Suppressor macrophage treated with lipopolysaccharide for 1 hour (primary cell): ENCODE measurements at places on chromosomes 3 and 15.
A peak's percentile ranks its signal among the peaks of the same experiment; 100 is the strongest.

DNA sequence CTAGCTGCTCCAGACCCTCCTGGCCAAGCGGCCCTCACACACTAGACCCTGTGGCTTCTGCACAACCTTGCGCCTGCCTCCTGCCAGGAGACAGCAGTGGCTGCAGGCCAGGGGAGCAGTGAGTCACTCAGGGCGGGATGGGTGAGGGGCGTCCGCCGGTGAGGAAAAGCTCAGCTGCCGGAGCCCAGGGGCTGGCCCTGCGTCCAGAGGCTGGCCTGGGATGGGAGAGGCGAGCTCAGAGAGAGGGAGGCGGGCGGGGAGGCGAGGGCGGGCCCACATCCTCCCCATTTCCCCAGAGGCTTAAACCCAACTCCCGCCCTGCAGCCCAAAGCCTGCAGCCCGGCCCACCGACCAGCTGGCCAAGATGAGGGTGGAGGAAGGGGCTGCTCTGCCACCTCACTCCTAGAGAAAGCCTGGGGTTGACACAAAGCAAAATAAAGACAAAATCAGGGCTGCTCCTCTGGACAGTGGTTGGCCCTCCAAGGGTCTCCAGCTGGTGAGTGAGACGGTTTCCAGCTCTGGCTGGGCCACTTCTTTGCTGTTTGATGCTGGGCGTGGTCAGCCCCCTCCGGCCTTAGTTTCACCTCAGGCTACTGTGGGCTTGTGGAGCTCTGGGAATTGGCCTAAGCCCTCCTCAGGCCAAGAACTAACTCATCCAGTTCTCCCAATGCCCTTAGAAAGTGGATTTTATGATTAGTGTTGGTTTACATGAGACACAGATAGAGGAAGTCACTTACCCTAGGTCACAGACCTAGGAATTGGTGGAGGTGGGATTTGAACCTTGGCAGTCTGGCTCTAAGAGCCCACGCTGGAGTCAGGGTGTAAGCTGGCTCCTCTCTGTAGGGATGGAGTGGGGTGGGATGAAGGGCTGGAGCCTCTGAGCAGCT, 50.6 kb downstream of the IQSEC1 start:
- no peak for DNase-seq

DNA sequence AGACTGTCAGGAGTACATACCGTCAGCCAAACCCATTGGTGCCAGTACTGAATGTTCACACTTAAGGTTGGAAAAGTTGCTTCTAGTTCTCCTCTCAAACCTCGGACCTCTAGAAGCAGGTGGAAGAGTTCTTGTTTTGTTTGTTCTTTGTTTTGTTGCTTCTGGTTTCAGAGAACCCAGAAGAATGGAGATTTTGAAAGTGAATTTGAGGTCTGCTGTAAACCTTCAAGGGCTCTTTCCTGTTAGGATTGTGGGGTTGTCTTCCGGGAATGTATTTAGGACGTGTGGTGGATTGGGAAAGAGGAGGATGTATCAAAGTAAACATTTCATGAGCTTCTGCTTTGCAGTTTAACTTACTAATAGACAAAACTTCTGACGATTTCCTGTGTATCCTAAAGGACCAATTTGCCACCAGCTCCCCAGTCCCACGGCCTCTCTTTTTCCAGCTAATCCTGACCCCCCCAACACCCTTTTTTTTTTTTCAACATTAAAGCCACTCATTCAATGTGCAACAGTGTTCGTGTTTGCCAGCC, 50.3 kb downstream of the FILIP1L start:
- no peak for DNase-seq

DNA sequence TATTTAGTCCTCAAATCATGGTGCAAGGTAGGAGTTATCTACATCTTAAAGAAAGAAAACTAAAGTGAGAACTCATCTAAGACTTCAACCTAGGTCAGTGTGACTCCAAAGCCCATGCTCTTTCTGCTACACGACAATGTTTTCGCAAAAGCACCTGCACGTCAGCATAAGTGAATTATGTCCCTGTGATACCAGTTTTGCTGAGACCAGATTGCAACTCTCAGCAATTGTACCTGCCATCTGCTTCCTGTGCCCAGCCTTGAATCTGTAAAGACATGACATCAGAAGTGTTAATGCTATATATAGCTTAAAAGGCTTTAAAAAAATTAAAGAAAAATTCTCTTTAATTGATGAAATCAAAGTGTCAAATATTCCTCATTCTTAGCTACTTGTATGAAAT, 43.4 kb downstream of the RETNLB start:
- no peak for DNase-seq

- DNase-seq: no peak
These were observed 208.6 kb downstream of the NFKBIZ start for GRCh38 chr3:102057781-102058421.

DNA sequence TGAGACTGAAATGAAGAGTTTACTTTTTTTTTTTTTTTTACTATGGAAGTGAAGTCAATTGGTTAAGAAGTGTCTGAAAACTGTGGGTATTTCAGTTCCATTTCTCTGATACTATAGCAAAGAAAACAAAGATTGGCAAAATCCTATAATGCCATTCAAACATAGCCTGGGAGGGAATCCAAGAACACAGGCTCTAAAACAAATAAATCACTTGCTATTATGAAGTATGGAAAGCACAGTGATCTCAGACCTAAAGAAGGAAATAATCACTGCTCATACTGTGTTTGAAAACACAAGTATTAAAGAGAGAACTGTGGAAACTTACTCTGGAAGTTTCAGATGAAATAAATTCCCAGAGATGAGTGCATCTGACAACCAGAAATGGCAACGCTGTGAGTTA, 12.0 kb downstream of the SAMMSON start:
- no peak for DNase-seq

DNA sequence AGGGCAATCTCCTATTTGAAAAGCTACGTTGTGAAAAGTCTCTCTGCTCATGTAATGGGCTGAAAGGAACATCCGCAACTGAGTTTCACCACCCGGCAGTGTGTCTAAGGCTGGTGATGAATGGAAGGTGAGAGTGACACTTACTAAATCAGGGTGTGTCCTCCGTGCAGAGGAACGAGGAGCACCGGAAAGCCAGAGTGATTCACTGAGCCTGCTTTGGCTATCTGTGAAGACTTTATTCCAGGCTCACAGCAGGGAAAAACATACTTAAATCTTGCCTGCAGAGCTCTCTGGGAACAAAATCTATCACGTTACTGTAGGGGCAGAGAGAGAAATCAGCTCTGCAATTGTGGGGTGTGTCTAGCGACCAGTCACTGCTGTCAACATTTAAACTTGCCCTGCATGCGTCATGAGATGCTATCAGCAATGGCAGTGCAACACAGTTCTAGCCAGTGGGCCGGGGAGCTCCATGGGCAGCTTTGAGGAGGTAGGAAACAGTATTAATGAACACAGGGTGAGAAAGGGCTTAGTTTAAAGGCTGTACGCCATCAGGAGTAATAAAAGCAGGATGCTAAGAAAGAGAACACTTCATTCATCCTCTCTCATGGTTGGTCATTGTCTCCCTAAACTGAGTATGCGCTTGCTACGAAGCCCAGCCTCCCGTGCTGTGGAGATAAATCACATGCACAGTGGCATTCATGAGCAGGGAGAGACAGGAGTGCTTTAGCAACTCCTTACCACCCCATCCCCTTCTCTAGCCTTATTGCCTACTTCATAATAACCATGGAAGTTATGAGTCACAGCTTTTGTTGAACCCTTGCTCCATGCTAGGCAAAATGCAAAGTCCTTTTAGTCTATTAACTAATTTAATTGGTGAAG, 542.7 kb upstream of the ADAMTS9 start:
- no peak for DNase-seq

DNA sequence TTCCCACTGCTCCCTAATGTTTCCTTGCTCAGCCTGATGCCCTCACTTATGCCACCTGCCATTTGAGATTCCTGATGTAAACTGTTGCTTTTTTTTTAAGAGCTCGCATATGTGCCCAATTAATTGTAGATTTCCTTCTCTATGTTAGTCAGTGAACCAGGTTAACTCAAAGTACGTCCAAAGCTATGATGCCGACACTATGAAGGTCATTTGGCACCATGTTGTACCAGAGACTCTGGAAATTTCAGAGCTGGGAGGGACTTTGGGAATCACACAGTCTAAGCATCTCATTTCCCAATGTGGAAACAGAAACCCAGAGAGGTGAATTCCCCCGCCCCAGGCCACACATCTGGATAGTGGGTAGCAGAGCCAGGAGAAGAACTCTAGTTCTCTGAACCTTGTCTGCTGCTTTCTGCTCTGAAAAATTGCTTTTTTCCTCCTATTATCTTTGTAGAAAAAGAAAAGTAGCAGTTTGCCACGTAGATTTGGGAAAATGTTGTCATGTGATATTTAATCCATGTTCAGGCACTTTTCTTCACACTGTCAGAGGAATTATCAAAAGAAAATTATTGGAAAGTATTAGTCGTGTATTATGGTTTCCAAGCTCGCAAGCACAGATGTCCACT, 38.5 kb upstream of the TNFAIP8L3 start:
- peak; percentile 64 for DNase-seq

DNA sequence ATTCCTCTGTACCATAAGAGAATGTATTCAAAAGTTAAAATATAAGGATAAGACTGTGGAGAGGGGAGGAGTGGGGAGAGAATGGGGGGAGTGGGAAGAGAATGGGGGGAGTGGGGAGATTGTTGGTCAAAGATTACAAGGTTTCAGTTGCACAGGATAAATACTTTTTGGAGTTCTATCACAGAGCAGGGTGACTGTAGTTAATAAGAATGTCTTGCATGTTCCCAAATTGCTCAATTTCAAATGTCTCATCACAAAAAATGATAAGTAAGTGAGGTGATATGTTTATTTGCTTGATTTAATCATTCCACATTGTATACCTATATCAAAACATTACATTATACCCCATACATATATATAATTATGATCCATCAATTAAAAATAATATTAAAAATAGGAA, 23.0 kb upstream of the MEF2A start:
- no peak for DNase-seq

GRCh38 chr3:143825513-143825912, 22.8 kb downstream of the SLC9A9 start:
- DNase-seq: peak; percentile 92

GRCh38 chr3:178203165-178203564, 333.1 kb upstream of the KCNMB2 start:
- DNase-seq: peak; percentile 90

DNA sequence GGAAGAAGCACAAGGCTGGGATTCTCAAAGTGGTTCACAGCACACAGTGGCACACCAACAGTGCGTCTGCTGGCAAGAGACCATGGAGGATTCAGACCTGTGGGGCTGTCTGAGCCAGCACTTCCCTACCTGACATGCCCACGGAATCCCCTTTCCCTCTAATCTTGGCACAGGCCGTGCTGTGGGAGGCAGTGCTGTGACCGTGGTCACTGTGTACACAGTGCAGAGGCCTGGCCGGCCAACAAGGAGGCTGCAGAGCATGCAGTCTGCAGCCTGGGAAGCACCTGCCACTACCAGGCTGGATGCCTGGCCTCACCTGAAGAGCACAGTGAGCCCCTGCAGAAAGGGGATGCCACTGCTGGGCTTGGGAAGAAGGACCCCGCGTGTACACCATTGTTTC, 301.0 kb upstream of the LYSMD4 start:
- DNase-seq: no peak

GRCh38 chr15:62879770-62880169, 162.8 kb upstream of the TPM1 start:
- DNase-seq: peak; percentile 32

- DNase-seq: no peak
These were observed 50.3 kb upstream of the ATP13A3 start for GRCh38 chr3:194536871-194537637.

GRCh38 chr3:151305060-151305774, 11.4 kb downstream of the GPR87 start:
- DNase-seq: no peak

DNA sequence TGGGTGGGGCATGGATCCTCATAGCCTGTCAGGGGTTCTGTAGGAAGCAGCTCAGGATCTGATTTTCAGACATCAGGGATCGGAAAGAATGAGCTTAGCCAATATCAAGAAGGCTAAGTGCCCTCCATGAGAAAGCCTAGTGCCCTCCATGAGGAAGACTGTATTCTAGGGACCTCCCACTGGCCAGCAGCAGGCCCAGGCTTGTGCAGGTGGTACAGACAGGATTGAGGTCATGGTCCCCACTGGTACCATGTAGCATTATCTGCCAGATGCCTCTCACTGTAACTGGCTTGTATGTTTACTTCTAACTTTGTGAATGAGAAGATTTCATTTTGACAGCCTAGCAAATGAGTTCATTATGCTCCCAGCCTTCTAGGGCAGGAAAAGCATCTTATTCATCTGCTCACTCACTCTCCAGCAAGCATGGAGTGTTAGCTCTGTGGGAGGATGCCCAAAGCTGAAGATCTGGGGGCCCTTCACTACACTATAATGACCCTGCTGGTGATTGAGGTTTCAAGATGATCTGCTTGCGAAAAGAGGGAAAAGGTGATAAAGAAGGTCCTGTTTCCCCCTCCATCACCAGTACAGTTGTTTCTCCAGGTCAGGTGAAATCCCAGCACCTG, 7.5 kb downstream of the EPHB1 start:
- DNase-seq: no peak

DNA sequence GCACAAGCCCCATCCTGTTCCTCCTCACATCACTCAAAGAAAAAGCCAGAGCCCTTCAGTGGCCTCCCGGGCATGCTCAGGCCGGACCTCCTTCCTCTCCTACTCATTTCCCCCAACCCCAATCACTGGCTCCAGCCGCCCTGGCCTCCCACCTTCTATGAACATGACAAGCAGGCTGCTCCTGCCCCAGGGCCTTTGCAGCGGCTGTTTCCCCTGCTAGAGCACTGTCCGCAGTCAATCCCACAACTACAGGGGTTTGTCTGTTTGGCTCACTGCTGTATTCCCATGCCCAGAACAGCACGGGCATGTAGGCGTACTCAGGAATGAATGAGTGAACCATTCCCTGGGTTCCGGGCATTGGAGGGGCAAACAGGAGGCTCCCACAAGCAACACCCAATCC, 139.8 kb upstream of the PRR20G start:
- no peak for DNase-seq

DNA sequence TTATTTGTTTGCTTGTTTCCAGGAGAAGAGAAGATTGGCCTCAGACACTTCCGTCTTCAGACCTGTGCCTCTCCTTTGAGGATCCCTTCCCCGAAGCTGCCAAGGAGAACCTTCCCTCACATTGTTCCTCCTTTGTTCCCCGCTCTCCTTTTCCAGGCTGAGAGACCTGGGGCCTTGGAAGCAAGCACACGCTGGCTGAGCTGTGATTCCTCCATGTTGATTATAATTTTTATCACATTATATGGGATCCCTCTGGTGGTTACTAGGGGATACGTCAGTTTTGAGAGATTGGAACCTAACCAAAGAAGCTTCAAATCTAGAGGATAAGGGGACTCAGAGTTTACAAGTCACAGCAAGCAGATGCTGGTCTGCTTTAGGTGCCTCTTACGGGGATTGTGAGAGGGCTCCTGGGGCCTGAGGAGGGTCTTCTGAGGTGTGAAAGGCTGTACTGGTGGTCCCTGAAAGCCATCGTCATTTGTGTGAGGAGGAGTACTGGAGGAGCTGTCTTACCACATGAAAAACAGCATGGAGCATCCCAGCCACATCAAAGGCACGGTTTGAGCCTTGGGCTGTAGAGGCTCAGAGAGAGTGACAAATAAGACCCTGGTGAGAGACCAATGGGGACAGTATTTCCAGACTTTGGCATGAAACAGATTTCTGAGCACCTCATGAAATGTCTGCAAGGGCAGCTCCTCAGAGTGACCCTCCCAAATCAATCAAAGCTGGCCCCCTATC, 760.1 kb upstream of the CFAP20DC start:
- peak; percentile 15 for DNase-seq
